ENCODE measurements at places on chromosomes 16 and 17.
A peak's percentile ranks its signal among the peaks of the same experiment; 100 is the strongest.

GRCh38 chr16:3945751-3946603, 65.5 kb upstream of the CREBBP start:
- no peak for DNase-seq

DNA sequence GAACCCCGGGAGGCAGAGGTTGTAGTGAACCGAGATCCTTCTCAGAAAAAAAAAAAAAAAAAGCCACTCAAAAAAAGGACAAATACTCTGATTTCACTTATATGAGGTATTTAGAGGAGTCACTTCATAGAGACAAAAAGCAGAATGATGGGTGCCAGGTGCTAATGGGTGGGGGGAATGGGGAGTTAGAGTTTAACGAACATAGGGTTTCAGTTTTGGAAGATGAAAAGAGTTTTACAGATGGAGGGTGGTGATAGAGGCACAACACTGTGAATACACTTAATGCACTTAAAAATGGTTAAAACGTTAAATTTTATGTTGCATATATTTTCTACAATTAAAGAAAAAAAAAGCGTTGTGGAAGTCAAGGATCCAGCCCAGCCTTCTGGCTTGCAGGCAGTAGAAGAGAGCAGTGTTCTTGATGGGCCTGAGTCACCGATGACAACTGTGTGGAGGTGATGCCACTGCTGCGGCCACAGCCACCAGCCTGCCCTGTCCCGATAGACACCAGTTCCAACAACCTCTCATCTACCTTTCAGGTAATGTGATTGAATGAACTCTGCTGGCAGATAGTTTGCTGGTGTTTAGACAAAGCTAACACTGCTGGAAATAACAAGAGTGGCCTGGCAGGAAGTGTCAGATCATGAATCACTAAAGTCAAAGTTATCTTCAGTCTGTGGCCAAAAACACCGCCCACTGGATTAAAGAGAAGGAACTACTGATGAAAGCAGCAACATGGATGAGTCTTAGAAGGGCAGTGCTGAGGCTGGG, 49.9 kb upstream of the COX10 start:
- no peak for DNase-seq

DNA sequence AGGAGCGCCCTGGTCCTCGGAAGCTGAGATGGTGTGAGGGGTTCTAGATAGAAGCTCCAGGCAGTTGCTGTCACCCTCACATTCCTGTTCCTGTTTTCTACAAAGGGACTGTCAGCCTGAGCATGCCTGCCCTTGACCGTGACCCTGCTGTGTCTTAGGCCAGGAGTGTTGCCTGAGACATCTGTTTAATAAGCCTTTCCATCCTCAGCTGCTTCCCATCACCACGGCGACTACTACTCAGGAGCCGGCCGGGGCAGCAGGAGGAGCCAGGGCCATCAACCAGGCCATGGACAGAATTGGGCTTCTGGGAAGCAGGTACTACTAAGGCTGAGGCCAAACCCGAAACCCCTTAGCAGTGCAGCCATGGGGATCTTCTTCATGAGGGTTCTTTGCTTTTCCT, 151.4 kb downstream of the KATNIP start:
- no peak for DNase-seq

- no peak for DNase-seq
These were observed 1.6 kb upstream of the KIAA0513 start for GRCh38 chr16:85025781-85026653.

GRCh38 chr16:66549284-66550131, at the start of gene TK2:
Gene TK2 (minus strand): TSS chr16:66550122. CDS start chr16:66550061, 61 bp downstream.
- peak; percentile 10 for DNase-seq

DNA sequence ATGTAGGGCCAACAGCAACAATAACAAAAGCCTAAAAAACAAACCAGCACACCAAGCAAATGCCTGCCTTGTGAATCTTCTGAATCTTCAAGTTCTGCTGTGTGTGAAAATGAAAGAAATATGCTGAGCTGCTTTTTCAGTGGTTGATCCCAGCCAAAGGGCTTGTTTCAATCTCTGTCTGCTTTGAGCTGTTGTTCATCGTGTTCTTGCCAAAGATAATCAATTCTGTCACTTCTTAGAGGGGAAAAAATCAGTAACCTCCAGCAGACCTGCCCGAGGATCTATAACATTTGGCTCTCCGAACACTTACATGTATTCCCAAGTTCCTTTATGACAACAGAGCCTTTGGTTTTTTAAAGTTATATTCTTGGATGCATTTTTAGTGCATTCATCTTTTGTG, 65.9 kb downstream of the VPS35L start:
- no peak for DNase-seq

- no peak for DNase-seq
These were observed 47.0 kb downstream of the TMC6 start for GRCh38 chr17:78081551-78081950.

DNA sequence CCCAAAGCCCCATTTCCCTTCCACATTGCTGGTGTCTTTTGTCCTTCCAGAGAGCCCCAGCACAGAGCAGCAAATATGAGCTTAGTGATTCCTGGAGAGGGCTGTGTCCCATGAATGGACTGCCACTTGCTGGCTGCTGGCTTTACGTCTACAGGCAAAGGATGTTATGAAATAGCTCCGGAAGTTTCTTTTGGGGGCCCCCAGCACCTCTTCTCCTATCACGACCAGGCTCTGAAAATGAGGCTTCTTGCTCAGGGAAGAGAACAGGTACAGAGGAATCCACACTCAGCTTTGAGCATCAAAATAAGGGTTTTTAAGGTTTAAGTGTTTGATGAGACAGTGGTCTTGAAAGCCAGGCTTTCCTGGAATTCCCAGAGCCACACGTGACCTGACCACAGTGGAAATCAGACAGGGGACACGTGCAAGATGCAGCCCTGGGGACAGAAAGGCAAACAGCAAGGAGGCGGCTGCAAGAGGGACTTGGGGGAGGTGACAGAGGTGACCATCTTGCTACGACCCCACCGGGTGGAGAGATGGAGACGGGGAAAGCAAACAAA, 58.1 kb downstream of the ZDHHC7 start:
- no peak for DNase-seq

GRCh38 chr17:57201481-57201880, 54.8 kb upstream of the MSI2 start:
- no peak for DNase-seq

GRCh38 chr17:65918916-65919315, 273.0 kb downstream of the CEP112 start:
- no peak for DNase-seq

DNA sequence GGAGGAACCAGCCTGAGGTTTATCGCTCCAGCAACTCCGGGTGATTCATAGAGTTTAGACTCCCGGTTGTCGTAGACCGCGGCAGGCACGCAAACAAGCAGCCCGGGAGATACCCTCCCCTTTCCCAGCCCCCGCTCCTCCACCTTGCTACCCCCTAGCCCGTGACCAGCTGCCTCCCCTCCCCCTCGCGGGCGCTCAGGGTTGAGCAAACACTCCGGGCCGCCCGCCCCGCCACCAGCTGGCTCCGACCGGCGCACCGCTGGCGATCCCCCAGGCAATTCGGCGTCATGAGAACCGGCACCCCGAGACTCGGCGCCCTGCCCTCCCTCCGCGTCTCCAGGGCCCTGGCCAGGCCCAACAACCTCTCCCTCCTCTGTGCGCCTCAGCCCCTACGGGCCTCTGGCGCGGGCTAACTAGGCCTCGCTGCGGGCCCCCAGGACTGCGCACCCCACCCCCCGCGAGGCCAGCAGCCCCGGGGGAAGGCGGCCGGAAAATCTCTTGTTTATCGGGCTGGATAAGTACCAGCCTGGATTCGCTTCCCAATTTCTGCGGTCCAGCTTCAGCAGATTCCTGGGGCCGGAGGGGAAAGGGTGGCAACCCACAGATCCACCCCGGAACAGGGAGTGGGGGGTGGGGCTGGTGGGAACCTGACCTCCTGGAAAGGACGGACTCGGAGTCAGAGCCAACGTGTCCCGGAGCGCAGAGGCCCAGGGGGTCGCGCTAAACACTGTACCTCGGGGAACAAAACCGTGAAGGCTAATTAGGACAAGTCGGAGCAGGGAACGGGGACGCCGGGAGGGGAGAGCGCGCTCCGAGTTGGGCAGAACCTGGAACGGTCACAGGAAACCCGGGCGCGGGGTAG, 951 bp upstream of the GPRC5C start:
- peak; percentile 63 for DNase-seq

DNA sequence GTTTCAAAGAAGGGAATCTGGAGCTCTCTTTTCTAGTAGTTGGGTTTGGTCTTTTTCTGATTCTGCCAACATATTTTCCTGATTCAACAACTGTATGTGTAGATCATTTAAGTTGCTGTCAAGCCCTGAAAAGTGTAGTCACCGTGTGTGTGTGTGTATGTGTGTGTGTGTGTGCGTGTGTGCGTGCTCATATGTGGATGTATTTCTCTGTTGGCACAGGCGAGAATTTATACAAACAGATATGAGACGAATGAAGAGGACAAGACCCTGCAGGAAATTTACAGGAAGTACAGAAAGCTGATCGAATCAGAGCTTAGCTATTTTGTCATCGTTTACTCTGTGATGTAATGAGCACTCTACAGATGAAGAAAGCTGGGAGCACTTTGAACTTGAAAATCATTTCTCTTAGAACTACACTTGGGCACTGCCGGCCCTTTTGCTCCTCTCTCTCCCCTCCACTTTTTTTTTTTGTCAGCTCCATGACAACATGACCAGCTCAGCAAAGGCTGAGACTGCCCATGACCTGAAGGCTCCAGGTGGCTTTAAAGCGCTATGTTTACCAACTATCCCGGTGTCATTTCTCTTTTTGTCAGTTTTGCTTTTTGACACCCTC, 11.2 kb downstream of the FBXO39 start:
- no peak for DNase-seq

- DNase-seq = no peak
These were observed 25.6 kb downstream of the ATP6V0A1 start for GRCh38 chr17:42484304-42484703.

- DNase-seq = no peak
These were observed 26.2 kb downstream of the CPNE2 start for GRCh38 chr16:57118461-57119084.

- DNase-seq = no peak
These were observed 11.1 kb upstream of the CD300LD start for GRCh38 chr17:74603037-74603635.

DNA sequence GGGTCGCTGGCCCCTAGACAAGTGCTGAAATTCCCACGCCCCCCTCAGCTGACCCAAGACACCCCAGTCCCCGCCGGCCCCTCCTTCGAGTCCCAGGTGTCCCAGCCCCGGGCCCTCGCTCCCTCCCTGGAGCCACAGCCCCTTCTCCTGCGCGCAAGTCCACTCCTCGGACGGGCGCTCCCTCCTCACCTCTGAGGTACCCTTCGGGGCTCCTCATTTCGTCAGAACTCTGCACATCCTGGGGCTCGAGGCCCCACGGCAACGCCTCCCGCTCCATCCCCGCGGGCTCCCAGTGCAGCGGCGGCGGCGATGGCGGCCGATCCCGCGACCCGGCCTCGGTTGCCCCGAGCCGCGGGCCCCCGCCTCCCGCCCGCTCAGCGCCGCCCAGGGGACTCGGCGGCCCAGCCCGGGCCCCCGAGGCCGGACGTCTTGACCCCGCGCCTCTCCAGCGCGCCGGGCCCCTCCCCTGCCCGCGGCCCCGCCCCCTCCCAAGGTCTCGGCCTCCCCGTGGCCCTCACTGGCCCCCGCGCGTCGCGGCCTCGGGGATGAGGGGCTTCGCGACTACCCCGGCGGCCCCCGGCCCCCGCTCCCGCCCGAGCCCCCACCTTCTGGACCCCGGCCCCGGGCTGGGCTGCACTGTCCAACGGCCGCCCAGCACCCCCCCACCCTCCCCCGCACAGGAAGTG, at the start of gene ZNF768:
Gene ZNF768 (minus strand): TSS at position 430 of the 686 bp plus-strand sequence. CDS start 153 bp downstream, at position 277.
- DNase-seq = no peak

Measured in NCI-H2081 (cell line).